ENCODE measurements at places on chromosomes 6 and 20.

DNA sequence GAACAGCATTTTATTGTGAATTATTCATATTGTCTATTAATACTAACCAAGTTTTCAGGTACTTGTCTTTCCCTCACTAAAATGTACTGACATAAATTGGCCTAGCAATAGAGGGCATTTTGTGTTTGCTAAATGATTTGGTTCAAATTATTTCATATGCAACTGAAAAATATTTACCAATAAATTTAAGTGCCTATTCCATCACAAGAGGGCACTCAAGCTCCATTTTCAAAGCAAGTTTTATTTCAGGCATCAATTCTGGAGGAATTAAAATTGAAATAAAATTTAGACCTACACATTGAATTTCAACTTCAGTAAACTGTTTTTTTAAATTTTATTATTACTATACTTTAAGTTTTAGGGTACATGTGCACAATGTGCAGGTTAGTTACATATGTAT, 114.3 kb upstream of the SYNCRIP start:
- no peak for DNase-seq

- DNase-seq = no peak
These were observed 33.1 kb downstream of the TFAP2A start for GRCh38 chr6:10381830-10382208.

DNA sequence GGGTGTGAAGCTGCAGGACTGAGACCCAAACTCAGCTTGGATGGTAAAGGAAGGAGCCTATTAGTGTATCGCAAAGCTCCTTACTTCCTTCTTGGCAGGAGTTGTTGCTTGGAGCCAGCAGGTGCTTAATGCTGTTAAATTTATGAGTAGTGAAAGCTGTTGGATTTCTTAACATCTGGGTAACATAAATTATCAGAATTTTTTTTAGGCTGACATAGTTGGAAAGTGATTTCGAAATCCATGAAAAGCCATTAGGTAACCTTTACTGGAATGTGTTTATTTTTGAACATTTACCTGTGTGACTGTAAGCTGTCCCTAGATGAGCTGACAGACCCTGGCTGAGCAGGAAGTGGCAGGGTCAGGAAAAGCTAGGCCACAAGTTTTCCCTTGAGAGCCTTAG, 470.4 kb upstream of the SLC35B3 start:
- DNase-seq = no peak

DNA sequence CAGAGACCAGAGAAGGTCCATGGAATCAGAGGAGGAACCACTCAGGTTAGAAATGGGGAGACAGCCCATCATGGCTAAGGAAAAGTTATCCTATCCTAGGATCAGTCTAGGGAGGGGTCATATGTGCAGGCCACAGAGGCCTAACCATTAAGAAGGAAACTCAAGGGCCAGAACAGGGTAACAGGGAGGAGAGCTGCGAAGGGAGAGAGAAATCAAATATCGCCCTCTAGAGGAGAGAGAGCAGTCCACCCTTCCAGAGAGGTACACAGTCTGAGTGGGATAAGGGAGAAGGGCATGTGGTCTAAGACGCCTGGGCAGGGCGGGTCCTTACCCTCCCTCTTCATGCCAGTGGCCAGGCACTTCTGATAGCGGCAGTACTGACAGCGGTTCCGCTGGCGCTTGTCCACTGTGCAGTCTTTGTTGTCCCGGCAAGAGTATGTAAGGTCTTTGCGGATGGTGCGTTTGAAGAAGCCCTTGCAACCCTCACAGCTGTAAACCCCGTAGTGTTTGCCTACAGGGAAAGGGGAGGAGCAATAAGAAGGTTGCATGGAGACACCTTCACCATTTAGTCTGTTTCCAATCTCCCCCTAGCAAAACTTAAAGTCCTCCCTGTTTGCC, 2.9 kb downstream of the RXRB start:
- DNase-seq = peak; percentile 69

DNA sequence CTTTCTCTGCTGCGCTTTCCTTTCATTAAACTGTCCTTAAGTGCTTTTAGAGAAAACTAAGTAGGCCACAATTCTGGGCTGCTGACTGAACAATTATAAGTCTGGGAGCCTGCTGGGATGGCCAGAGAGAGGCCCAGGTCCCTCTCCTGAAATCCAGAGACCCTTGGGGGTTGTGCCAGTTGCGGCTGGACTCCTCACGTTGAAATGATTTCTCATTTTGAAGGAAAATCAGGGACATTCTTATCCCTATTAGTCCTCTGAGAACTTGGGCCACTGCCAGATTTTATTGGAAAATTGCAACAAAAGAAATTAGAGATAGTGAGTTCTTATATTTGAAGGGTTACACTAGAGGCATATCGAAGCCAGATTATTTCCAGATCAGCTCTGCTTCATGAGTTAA, 145.1 kb downstream of the CLIC5 start:
- no peak for DNase-seq

DNA sequence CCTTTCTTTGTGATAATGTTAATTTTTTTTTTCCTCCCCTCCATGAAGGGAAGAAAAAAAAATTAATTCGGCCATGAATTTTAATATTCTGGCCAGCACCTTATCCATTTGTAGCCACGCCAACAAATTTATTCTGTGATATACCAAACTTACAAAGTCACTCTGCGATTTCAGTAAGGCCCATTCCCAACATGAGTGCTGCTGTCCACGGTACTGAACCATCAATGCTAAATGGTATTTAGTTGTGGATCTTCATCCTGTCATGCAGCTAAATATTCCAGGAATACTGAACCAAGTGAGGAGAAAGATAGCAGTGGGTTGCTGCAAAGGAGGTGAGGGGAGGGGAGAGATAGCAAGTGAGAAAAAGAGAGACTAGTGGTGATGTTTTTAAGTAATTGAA, 19.5 kb upstream of the RSPH4A start:
- DNase-seq = no peak

- peak; percentile 81 for DNase-seq
These were observed 130.8 kb downstream of the TPBG start for GRCh38 chr6:82494367-82494766.

DNA sequence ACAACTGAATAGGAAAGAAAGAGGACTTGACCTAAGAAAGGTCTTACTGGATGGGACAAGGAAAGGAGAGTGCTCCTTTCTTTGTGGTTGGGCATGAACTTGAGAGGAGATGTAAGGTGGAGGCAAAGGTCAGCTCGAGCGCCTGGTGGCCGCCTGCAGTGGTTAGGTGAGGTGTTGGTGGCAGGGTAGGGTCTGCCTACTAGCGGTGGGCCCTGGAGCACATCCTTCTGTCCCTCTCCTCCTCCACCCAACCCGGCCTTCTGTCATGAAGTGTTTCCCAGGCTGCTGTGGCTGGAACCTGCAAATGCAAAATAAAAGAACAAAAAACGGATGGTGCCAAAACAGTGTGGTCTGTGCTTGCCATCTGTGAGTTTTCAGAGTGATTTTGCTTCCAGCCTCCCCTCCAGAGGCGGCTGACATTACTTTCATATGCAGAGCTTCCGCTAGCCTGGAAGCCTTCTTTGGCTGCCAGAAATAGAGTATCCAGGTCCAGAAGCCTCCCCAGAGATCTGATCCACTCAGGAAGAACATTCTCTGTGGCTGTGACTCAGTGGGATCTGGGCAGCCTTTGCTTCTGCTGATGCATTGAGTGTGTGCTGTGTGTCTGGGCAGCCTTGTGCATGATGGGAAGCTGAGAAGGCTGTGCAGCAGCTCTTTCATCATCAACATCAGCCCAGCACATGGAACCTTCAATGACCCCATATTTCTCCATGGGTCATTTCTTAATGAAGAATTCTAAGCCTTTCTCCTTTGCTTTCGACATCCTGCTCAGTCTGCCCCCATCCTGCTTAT, 79.8 kb upstream of the FAM184A start:
- no peak for DNase-seq

GRCh38 chr6:137399881-137400443, 94.2 kb downstream of the OLIG3 start:
- no peak for DNase-seq

GRCh38 chr6:112839525-112839961, 492.4 kb downstream of the RFPL4B start:
- no peak for DNase-seq

GRCh38 chr20:5070570-5070969, 49.2 kb downstream of the PCNA start:
- DNase-seq = no peak

GRCh38 chr6:109202409-109203264, 107.3 kb downstream of the CEP57L1 start:
- no peak for DNase-seq

GRCh38 chr6:105211831-105212230, 32.0 kb upstream of the POPDC3 start:
- no peak for DNase-seq

GRCh38 chr6:38459291-38459690, 180.4 kb downstream of the BTBD9 start:
- peak; percentile 44 for DNase-seq

DNA sequence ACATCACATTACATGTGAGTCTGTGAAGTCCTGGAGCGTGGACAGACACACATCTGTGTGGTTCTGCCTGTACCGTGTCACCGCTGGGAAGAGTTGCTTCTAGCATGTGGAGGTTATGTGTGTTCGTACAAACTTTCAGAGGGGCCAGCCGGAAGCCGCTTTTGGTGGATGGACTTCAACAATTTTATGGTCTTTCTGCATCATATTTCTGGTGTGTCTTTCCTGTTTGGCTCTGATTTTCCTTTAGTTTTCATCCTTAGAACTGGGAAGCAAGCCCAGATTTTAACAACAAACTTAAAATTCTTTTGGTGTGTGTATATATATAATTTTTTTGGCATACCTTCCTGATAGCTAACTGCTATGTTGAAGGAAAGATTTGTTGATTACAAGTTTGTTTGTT, 71.2 kb downstream of the TIAM2 start:
- DNase-seq = no peak

DNA sequence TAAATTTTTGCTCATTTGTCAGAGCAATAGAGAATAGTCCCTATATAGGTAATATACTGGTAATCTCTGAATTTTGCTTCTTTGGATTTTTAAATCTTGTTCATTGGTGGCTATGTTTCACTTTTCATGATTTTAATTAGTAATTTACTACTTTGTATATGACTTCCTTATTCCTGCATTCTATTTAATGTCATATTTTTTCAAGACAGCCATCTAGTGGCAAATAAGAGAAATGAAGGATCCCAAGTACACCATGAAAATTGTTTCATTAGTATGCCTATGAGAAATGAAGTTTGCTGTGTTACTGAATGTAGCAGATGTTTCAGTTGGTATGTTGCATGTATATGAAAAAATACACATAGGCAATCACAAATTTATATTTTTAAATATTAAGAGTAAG, 82.4 kb downstream of the ZNF292 start:
- DNase-seq = peak; percentile 36

DNA sequence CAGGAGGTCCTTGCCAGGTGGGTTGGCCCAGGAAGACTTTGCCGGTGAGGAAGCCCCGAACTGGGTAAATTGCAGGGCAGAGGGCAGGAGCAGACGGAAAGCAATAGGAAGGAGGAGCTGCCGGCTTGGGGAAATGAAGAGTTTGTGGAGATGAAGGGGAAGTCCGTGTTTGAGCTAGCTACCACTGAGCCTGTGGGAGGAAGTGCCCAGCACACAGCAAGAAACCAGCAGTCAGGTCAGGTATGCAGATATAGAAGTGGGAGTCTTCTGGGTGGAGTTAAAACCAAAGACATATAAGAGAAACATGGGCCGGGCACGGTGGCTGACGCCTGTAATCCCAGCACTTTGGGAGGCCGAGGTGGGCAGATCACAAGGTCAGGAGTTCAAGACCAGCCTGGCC, 34.7 kb downstream of the CD24 start:
- no peak for DNase-seq

GRCh38 chr6:73585566-73586415, 65.0 kb upstream of the EEF1A1 start:
- DNase-seq = peak; percentile 64

GRCh38 chr6:170311696-170312095, 5.1 kb downstream of the FAM120B start:
- DNase-seq = no peak
